ENCODE measurements at places on chromosomes 13 and 19.

DNA sequence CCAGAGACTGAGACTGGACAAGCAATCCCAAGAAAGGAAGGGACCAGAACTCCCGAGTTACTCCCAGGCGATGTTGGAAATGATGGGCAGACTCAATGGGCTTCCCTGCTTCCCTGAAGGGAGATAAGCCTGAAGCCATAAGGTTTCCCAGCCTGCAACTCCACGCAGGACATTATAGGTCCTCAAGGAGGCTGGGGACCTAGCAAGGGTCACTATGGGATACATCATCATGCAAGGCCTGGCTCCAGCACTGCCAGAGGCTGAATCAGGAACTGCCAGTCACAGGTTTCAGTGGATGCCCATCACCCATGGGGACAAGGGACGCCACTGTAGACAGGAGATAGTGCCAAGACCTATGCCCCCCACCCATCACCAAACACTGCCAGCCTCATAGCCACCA is 338.7 kb downstream of the IRS2 start:
- DNase-seq, result no peak

- DNase-seq, result no peak
Observed at GRCh38 chr13:108437496-108437895, 168.0 kb downstream of the TNFSF13B start.

GRCh38 chr19:35000647-35001501 is 751 bp downstream of the GRAMD1A start:
- DNase-seq, result peak; percentile 36

DNA sequence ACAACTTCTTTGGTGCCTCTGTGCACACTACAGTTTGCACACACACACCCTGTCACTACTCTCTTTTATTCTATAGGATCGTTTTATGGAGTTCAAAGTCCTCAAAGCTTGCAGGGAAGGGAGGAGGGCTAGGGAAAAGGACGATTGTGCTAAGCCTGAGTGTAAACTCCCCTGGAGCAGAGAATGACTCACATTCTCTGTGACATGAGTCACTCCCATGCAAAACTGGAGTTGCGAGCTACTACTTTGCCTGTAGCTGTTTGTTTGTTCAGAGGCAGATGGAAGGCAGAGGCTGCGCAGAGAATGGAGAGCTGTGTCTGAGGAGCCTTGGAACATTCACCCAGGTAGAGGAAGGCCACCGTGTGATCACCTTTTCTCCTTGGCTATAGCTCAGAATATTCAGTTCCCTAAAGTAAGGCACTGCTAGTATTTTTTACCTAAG is 80.5 kb upstream of the MBNL2 start:
- DNase-seq, result peak; percentile 31

- no peak for DNase-seq
Observed at GRCh38 chr13:76887076-76887563, 915 bp upstream of the KCTD12 start.

DNA sequence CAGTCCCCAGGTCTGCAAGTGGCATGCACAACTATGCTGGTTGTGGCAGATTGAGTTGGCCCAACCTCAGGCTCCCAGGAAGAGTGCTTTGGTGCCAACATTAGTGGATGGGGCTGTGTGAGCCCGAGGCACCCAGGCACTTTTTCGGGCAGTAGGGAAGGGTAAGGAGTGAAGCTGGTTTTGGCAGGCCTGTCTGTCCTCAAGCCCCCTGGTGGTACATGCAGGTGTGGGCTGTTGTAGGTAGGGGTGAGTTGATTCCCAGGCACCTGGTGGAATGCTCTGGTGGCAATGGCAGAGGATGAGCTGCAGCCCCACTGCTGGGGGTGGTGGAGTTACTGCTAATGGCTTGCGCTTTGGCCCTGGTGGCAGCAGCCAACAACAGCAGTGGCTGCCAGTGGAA is 723.7 kb upstream of the SLITRK1 start:
- no peak for DNase-seq

GRCh38 chr19:485077-485476 is 11.2 kb upstream of the MADCAM1 start:
- DNase-seq, result no peak

DNA sequence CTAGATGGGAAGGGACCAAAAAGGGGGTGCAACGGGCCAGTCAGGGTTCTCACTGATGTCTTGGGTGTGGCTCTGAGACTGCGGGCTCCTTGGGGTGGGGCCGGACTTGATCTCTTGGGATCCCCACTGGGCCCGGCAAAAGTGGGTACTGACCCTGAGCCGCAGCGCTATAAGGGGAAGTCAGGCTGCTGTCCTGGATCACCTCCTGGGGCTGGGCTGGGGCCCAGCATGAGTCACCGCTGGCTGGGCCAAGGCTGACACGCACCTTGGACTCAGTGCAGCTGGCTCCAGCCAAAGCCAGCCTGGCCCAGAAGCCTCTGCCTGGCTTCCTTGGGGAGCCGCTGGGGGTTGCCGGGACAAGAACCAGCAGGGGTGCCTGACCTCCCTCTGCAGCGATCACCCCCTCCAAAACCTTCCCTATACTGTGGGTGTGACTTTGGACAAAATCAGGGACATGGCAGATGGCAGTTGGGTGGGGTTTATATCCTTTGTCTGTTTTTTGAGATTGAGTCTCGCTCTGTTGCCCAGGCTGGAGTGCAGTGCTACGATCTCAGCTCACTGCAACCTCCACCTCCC is 617 bp upstream of the IQCN start:
- no peak for DNase-seq

DNA sequence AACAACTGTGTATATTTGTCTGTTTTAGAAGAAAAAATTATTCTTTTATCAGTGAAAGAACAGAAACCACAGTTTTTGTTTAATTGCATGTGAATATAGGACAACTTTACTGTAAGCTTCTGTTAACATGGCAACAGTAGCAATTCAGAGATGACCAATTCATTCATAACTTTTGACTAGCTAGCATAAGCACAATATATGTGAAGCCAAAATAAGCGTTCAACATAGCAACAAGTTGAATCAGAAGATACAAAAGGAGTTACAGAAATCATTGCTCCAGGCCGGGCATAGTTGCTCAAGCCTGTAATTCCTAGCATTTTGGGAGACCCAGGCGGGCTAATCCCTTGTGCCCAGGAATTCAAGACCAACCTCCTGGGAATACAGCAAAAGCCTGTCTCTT is 197.1 kb upstream of the GPC6 start:
- DNase-seq, result no peak

- DNase-seq, result no peak
Observed at GRCh38 chr13:20482275-20482761, 43.3 kb downstream of the CRYL1 start.

DNA sequence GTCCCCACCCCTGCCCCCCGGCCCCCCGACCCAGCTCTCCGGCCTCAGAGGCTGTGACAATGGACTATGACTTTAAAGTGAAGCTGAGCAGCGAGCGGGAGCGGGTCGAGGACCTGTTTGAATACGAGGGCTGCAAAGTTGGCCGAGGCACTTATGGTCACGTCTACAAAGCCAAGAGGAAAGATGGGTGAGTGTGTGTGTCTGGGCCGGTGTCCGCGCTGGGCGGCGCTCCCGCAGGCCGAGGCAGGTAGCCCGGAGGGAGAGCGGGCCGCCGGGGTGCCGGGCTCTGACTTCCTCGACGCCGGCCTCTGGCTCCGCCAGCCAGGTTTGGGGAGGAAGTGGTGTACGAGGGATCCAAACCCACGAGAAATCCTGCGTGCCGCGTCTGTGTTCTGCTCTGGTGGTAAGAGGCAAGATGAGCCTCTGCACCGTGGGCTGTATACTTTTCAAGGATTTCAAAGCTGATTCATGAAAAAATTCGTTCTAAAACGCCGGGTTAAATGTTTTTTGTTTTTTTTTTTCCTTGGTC is 718 bp downstream of the CDK8 start:
- DNase-seq, result peak; percentile 7

DNA sequence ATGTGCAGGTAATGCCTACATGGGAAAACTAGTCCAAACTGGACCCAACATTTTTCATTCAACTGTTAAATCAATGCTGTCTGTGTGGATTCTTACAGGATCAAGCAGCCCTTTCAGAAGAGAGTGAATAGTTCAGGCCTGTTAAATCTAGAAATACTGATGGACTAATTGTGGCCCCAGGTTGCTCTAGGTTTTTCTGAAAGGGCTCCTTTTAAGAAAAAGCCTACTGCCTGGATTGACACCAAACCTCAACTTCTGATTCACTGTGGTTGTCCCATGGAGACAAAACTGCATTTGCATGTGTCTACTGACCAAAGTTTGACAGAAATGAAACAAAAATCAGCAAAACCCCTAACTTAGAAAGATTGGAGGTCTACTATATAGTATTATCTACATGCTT is 437.0 kb downstream of the KLF12 start:
- DNase-seq, result no peak

DNA sequence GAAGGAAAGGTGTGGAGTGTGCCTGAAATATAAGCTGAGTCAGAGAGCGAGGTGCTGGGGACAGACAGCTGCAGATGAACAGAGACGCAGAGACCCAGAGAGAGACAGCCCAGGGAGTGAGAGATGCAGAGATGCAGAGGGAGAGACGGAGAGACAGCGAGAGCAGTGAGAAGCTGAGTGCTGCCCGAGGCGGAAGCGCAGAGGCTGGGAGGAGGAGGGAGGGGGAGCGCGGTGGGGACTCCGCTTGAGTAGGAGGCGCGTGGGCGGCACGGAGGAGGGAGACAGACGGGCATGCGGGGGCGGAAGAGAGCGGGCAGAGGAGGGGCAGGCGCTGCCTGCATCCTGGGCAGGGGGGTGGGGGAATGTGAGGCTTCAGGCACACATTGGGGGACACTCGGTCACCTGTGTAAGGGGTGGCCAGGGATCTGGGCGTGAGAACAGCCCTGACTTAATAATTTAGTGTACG is 25.7 kb downstream of the SLC8A2 start:
- DNase-seq, result peak; percentile 47

DNA sequence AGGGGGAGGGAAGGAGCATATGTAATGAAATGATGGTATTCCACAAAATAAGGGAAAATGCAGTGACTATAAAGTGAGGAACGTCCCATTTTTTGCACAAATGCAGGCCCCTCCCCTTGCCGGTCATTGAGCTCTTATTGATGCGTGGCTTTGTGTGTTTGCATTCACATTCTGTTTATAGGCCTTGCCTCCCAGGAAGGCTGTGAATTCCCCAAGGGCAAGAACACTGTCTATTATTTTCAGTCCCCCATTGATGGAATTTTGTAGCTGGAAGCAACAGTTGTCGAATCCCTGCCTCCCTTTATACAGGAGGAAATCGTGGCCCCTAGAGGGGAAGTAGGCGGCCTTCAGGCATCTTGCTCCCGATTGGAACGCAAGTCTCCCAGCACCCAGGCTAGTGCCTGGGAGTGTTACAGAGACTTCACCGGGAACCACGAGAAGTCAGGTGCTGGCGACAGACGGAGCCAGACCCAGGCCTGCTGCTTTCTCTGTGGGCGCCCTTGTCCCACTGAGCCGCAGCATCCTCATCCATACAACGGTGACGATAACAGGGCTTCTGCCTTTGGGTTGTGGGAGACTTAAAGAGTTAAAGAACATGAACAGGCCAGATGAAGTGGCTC is 6.9 kb downstream of the SBSN start:
- no peak for DNase-seq

DNA sequence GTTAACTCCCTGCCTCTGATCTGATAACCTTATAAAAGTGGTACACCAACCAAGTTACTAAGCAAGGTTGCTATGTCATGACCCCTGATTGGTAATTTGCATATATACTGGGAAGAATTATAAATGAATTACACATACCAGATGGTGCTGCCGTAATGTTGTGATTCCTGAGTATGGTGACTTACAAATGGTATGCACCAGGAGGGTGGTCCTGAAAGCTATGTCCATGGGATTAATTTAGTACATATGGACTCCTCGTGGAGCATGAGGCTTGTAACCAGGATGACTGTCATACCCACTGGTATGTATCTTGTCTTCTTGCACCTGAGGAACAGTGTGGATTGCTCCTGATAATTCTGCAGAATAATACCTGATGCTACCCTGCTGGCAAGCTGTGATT is 240.6 kb downstream of the GPC6 start:
- no peak for DNase-seq

DNA sequence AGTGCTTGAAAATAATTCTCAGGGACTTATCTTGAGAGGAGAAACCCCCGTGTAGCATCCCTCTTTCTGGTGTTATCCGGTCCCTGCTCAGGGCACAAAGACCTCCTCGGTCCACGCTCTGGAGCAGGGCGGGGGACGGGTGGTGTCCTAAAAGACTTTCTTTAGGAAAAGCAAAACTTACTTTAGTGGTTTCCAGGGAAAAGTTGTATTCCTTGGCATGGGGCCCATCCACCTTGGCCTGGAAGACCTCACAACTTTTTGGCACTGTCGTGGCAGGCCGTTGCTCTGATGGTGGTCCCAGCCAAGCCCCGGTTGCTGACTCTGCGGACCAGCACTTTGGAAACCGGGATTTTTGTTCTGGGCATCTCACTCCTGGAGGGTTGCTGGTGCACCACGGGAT is 2.7 kb downstream of the AMER2 start:
- DNase-seq, result no peak

DNA sequence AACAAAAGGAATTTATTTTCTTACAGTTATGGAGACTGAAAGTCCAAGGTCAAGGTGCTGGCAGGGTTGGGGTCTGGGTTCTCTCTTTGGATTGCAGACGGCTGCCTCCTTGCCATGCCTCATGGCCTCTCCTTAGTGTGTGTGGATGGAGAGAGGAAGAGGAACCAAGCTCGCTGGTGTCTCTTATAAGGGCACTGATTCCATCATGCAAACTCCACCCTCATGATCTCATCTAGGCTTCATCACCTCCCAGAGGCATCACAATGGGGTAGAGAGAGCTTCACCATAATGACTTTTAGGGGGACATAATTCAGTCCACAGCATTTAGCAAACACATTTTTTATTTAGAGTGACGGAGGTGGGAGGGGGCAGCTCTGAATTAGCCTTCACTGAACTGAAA is 104.9 kb upstream of the ABCC4 start:
- DNase-seq, result no peak

- DNase-seq, result peak; percentile 54
Observed at GRCh38 chr19:1250437-1251260, 2.3 kb downstream of the MIDN start.

GRCh38 chr19:57314146-57314545 is 6.1 kb upstream of the ZNF543 start:
- no peak for DNase-seq

DNA sequence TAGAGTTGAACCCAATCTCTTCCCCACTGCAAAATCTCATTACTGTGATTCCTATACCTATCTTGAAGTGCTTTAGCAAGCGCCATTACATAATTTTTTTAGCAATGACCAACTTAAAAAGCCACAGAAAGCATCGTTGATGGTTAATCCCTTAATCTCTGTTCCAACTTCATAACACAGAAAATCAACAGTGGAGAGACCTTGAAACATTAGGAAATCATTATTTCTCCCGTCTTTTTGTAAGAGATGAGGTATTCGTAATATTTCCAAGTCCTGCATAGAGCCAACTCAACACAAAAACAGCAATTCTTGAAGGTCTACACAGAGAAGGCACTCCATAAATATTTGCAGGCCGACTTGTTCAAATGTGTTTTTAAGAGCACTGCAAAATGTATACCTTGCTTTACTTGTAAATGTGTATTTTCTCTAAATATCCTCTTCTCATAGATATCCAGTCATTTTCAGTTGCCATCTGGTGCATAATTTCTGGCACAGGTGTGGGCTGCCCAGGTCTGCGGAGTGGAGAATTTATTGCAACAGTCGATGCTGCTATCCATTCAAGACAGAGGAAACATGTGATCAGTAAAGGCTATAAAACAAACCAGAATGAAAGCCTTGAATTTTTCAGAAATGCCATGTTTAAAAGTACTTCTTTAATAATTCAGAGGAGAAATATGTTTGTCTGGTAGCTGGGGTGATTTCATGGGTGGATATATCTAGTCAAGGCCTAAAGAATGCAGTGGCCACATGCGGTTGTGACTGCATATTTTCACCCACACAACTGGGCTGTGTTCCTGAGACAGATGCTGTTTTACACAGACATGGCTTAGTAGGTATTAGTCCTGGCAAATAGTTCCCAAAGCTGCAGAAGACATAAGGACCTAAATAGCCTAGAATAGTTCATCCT is 234.3 kb upstream of the STARD13 start:
- DNase-seq, result no peak

Data from Kasumi-1 (cell line).